ENCODE measurements at places on chromosomes 11 and 22.

DNA sequence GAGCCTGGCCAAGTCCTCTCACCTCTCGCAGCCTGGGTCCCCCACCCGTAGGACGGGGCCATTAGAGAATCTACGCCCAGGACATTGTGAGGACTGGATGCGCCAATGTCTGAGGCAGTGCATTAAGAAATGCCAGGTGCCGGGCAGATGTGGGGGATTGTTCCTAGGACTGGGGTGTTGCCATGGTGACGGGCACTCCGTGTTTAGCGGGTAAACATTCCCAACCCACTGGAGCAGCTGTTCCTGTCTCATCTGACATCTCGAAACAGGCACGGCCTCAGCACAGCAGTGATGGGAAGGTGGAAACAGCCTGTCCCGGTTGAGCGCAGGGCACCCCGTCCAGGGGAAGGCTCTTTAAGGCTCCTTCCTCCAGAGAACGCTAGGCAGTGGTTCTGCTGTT is 99.6 kb upstream of the RTL6 start:
- no peak for DNase-seq

DNA sequence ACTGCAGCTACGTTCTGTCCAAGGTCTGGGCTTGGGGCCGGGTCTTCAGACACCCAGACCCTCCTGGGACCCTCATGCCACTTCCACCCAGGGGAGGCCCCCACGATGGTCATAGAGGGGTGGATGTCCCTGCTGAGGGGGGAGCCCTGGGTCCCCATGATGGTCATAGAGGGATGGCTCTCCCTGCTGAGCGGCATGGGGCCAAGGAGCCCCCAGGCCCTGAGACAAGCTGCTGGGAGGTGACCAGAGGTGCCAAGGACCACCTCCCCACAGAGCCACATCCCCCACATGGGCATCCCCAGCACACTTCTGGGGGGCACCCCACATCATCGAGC is 7.2 kb downstream of the MUC5B start:
- no peak for DNase-seq

DNA sequence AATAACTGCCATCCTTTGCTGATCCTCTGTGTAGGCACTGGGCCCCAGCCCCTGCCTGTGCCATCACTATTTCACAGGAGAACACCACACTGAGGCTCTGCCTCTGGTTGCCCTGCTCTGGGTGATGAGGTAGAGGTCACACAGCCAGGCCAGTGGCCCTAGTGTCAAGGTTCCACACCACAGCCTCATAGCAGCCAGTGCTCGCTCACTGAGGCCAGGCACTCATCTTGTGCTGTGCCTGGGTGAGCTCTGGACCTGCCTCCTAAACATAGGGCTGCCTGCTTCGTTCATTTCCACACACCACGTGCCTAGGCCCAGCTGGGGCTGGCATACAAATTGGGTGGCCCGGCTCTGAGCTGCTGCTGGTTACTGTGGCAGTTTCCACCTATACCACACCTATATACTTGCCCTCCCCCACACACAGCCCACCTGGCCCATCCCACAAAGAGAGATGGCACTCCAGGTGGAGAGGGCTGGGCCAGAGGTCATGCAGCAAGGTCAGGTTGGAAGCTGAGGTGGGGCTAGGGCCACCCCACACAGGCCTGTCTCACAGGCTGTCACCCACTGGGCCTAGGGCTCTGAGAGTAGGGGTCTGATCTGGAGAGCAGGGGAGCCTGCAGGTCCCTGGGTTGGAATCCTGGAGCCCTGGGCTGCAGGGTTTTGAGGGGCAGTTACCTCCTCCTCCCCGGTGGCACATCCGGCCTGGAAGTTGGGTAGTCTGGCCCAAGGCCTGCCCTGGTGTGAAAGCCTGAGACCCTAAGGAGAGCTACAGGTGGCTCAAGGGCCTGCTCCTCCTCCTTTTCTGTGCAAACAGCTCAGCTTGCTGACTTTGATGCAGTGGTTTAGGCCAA is 11.2 kb downstream of the KCNQ1OT1 start:
- DNase-seq = no peak

- DNase-seq = no peak
These were observed 61.9 kb downstream of the CTSC start for GRCh38 chr11:88275636-88276035.

- no peak for DNase-seq
These were observed 235.4 kb downstream of the KIRREL3 start for GRCh38 chr11:126765196-126765595.

DNA sequence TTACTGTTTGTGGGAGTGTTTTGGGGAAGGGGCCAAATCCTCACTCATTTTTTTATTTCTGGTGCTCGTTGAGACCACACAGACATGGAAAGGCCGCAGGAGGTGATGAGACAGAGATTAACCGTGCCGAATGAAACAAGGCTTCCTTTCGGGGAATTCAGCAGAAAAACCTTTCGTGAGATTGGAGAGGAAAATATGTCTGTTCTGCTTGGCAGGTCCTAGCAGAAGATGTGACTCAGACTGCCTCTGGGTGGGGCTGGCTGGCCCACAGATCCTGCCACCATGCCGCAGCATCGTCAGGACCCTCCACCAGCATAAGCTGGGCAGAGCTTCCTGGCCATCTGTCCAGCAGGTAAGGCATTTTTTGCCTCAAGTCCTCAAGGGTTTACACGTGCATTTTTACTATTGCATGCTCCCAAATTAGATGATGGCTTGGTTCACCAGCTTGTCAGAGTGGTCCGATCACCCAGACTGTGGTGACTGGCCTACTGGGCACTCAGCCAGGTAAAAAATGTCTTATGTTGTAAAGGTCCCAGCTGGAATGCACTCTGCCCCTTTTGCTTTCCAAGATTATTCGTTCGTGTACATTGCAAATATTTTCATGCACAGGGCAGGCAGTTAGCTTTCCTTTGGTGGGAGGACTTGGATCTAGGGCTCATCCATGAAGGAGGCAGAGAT is 1.5 kb downstream of the DDB2 start:
- DNase-seq = peak; percentile 45

- no peak for DNase-seq
These were observed 8.6 kb upstream of the C11orf96 start for GRCh38 chr11:43933608-43934551.

DNA sequence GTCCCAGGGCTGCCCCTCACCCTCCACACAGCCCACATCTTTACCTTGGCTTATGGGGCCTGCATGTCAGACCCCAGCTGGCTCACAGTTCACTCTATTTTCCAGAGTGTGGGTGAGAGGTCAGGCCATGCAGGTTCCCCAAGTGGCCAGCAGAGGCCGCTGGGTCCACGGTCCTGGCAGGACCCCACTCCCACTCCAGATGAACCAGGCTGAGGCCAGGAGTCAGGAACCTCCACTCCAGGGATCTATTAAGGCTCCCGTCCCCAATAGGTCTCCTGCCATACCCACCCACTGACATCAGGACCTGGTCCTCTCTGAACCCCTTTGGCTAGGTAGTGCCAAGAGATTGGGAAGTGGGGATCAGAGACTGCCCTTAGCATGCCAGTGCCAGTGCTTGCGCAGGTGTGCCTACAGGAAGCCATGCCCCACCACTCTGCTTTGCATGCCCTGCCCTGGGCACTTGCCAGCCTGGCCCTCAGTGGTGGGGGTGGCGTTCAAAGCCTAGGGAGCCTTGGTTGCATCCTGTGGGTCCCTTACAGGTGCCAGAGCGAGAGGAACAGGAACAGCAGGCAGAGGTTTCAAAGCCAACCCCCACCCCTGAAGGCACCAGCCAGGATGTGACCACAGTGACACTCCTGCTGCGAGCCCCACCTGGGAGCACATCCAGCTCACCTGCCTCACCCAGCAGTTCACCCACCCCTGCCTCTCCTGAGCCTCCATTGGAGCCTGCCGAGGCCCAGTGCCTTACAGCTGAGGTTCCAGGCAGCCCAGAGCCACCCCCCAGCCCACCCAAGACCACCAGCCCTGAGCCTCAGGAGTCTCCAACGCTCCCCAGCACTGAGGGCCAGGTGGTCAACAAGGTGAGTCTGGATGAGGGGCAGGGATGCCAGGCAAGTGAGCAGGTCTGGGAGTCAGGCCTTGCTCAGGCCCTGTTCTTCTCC is 8.3 kb downstream of the SMTN start:
- DNase-seq = peak; percentile 27

DNA sequence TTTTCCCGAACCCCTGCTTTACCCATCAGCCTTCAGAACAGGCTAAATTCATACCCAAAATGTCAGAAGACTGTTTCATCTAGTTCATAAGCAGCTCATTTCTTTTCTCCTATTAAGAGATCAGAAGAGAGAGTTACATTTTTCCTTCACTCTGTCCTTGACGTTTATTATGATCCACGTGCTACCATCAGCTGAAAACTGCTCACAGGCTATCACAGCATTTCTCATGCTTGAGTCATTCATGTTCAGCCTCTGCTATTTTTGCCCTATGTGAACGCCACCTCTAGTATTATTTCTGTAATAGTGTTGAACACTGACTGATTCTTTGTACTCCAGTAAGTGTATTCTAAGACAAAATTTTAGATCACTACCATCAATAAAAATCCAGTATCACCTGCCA is 51.9 kb downstream of the SLC1A2 start:
- no peak for DNase-seq

GRCh38 chr11:45872651-45873356 is 12.6 kb upstream of the MAPK8IP1 start:
- DNase-seq = no peak

DNA sequence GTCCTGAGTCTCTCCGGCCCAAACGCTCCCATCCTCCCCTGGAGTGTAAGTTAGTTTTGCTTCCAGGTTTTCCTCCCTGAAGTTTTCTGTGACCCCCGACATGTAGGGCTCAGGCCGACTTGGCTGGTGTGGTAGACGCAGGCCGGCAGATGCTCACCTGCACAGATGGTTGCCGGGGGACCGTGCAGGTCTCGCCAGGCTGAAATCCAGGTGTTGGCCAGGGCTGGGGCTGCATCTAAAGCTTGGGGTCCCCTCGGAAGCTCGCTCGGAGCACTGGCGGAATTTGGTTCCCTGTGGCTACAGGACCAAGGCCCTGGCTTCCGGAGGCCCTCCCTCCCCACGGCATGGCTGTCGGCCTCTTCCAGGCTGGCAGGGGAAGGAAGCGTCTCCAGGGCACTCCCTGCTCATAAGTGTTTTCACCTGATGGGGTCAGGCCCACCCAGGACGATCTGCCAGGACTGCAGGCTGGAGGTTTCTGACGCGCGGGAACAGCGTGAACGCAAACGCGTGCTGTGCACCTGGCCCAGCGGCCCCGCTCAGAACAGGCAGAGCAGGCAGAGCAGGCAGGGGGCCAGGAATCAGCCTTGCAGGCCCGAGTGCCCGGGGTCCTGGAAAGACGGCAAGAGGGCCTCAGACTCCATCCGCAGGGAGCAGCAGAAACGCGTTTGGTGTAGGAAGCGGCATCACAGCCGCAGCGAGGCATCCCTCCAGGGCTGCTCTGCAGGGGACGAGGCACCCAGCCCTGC is 258.2 kb downstream of the BRD1 start:
- DNase-seq = no peak

GRCh38 chr11:101323997-101324396 is 194.4 kb upstream of the PGR start:
- no peak for DNase-seq

DNA sequence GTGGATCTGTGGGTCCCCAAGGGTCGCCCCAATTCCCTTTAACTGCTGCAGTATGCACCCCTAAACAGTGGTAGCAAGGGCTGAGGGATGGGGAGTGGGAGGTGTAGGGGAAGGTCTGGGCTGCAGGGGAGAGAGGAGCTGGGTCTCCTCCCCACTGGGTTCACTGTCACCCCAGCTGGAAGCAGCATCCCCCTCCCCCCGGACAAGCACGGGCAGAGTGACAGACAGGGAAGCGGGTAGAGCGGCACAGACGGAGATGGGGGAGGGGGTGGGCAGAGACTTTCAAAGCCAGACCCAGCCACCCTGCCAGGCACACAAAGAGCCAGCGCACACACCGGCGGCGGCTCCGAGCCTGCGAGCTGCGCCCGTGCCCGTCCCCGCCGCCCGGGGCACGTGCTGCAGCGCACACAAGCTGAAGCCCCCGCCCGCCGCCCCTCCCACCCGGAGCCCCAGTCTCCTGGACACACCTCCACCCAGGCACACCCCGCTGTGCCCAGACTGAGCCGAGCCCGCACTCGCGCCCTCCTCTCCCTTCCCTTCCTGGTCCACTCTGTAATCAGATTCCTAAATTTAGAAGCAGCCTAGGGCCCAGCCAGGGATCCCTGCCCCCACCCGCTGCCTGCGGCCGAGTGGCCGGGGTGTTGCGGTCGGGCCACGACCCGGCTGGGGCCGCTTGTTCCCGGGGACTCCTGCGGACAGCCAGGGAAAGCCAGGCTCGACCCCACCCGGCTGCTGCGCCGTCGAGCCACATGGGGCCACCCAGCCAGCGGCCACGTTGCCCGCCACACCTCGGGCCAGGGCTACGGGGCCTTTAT is 935 bp upstream of the RCOR2 start:
- DNase-seq = peak; percentile 30

GRCh38 chr11:69156235-69156639 is 502 bp downstream of the SMIM38 start:
- DNase-seq = no peak

DNA sequence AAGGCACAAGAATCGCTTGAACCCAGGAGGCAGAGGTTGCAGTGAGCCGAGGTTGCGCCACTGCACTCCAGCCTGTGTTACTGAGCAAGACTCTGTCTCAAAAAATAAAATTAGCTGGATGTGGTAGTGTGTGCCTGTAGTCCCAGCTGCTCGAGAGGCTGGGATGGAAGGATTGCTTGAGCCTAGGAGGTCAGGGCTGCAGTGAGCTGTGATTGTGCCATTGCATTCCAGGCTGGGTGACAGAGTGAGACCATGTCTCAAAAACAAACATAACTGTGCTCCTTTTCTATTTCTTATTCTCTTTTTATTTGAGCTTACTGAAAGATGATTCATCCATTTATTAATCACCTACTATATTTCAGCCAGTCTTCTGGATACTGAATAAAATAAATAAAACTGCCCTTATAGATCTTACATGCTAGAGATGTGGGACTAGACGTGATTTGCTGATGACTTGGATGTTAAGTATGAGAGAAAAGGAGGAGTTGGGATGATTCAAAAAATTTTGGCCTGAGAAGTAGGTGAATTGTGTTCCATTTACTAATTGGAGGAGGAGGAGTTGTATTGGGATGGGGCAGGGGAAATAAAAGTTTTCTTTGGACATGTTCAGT is 18.0 kb downstream of the PAAF1 start:
- no peak for DNase-seq

DNA sequence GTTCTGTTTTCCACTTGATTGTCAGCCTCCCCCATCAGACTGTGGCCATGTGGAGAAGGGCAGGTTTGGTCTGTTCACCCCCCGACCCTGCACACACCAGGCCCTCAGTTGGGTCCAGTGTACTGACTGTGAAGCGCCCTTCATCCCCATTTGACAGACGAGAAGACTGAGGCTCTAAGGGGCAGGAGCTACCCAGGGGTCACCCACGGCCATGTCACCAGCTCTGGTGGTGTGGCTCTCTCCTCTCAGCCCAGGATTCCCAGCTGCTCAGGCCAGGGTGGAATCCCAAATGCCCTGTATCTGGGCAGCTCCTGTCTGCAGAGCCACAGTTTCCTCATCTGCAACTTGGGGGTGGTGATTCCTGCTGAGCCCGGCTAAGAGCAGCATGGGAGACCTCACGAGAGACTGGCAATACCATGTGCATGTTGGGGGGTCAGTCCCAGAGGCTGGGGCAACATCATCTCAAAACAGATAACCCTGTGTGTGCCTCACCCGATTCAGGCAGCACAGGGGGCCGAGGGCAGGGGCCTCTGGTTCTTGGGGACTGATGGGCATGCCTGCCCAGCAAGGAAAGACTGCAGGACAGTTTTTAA is 46.6 kb downstream of the MN1 start:
- no peak for DNase-seq
